ENCODE measurements at places on chromosomes 16 and 17.

GRCh38 chr17:73575470-73576221, 68.6 kb downstream of the SDK2 start:
- DNase-seq: no peak

DNA sequence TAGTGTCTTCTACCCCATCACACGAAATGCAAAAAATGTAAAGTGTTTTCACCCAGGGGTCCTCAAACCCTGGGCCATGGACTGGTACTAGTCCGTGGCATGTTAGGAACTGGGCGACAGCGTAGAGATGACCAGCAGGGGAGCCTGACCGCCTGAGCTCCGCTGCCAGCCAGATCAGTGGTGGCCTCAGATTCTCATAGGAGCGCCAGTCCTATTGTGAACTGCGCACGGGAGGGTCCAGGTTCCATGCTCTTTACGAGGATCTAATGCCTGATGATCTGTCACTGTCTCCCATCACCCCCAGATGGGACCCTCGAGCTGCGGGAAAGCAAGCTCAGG, 4.5 kb downstream of the SCARF1 start:
- no peak for DNase-seq

- DNase-seq: no peak
These were observed 19.2 kb downstream of the TMEM114 start for GRCh38 chr16:8571061-8571596.

GRCh38 chr17:45790296-45790922, 6.3 kb downstream of the CRHR1 start:
- DNase-seq: no peak

- no peak for DNase-seq
These were observed 24.6 kb upstream of the EIF1 start for GRCh38 chr17:41664172-41664457.

GRCh38 chr16:53100889-53101288, 46.1 kb downstream of the CHD9 start:
- DNase-seq: no peak
